ENCODE measurements at places on chromosomes 6 and 20. TPM values are rescaled to one million over a fixed set of nuclear protein-coding genes. Genes with fewer than 3 reads are reported as not detected.

GRCh38 chr20:50216543-50217206, 26.0 kb downstream of the CEBPB start:
- DNase-seq: no peak

DNA sequence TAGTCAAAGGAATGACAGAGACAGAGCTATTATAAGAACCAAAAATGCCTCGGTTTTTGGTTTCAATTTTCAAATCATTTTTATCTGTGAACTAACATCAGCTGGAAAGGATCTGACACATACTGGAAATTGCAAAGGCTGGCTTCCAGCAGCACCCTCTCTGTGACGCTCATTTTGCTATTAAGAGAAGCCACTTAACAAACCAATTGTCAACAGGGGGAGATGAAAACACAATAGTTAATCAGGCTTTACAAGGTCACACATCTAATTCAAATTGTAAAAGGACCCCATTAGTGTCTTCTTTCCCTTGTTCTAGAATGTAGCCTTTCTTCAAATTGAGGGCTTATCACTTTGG, 160.5 kb downstream of the TFAP2B start:
- DNase-seq: no peak

- DNase-seq: no peak
Observed at GRCh38 chr20:45448270-45448669, 21.3 kb upstream of the WFDC2 start.

DNA sequence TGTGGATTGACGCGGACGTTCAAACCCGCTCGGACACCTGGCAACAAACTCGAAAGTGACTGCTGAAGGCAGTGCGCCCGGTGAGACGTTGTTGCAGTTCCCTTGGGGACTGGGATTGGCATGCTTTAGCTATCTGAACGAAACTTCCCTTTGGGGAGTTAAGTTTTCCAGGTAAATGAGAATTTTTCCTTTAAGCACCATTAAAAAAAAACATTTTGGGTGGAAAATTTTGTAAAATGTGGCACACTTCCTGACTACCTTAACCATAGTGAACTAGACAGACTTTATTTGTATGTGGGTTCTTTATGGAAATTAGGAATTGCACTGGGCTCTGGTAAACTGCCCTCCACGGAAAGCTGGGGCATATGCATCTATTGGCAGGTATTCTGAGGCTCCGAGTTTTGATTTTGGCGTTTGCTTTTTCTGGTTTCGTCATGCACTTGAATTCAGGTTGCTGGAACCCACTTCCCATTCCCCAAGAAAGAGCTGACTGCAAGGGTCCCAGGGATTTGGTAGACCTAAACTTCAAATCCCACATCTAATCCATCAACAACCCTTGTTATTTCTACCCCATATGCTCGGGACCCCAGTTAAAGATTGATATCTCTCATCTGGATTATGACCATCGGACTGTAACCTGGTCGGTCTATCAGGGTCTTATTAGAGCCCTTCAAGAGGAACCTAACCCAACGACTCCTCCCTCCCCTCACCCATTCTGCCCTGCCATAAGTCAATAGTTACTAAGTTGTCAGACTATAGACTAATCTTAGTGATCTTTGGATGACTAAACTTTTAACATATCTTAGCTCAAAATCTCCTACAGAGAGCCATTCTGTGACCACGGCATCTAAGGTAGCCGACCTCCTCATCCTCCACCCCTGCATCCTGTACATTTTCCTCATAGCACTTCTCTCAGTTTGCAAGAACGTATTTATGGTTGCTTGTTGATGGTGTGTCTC, 800 bp upstream of the DYNLT1 start:
- DNase-seq: peak; percentile 51

- no peak for DNase-seq
Observed at GRCh38 chr6:63295553-63296194, 24.1 kb downstream of the LGSN start.

DAAM2 gene
- 1.3 TPM for total RNA-seq

DNA sequence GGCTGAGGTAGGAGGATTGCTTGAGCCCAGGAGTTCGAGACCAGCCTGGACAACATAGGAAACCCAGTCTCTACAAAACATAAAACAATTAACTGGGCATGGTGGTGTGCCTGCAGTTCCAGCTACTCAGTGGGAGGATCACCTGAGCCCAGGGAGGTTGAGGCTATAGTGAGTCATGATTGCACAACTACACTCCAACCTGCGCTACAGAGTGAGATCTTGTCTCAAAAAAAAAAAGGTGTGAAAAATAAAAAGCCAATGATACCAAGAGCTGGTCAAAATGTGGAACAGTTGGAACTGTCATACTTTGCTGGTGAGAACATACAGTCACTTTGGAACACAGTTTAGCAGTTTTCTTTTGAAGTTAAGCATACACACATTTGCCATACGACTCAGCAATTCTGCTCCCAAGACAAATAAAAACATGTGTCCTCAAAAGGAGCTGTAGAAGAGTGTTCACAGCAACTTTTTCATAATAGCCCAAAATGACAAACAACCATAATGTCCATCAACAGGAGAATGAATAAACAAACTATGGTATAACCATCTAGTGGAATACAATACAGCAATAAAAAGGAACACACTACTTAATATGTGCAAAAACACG, 21.6 kb upstream of the FKBP5 start:
- DNase-seq: peak; percentile 39

PMEPA1 gene
- total RNA-seq: 7.5 TPM

- no peak for DNase-seq
Observed at GRCh38 chr6:82987416-82987815, 78.2 kb downstream of the UBE3D start.

AKAP12 gene
- 28.4 TPM for total RNA-seq

DNA sequence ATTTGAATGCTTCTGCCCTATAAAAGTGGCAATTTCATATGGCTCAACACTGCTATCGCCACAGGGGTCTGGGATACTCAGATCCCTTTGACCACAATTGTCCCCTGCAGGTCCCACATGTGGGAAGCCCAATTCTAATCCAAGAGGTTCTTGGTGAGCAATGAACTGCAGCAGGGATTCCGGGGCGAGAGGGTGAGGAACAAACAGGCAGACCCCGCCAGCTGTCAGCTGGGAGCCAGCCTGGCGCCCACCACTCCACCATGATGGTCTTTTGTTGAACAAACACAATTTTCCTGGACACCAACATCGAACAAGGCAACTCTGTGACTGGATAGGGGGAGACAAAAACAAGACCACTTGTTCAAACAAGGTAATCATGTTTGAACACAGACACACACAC, 80.5 kb downstream of the TMEM242 start:
- DNase-seq: no peak

OPN5 gene
- not detected for total RNA-seq

ACSS1 gene
- 0.32 TPM for total RNA-seq

DNA sequence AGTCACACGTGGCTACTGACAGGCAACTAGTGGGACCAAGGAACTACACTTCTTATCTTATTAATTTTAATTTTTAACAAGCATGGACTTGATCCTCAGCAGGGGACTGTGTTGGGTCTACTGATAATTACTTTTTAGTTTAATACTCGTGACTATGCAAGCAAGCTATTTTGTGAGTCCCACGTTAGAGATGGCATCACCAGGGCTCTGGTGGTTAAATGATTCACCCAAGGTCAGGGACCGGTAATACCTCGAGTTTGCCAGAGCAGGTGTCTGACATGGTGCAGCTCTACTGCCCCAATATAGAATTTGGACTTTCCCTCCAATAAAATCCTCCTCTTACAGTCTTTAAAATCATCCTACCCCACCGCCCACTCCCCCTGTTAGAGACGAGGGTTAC, 98.6 kb upstream of the RIN2 start:
- peak; percentile 71 for DNase-seq

GRCh38 chr6:167538746-167539145, 213.9 kb downstream of the TTLL2 start:
- DNase-seq: no peak

GRCh38 chr6:119361209-119361608, 11.6 kb upstream of the MAN1A1 start:
- no peak for DNase-seq

GRCh38 chr20:46368902-46369268, 37.5 kb downstream of the ELMO2 start:
- peak; percentile 82 for DNase-seq

GRCh38 chr20:39429726-39430125, 467.6 kb downstream of the DHX35 start:
- peak; percentile 32 for DNase-seq

DNA sequence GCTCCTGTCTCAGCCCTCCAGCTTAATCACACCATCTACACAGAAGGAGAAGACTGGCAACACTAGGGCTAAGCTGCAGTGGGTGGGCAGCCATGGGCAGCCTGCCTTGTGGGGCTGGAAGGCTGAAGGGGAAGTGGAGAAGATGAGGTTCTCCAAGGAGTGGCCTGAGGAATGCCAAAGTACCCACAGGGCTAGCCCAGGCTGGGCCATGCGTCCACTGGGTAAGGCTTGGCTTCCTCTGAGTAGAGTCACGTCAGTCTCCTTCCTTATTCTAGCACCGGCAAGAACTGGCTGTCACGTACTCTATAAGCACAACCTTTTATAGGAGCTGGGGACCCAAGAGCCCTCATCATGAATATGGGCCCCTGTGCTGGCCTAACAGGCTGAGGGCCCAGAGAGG, 110.6 kb upstream of the SIRPA start:
- no peak for DNase-seq

DNA sequence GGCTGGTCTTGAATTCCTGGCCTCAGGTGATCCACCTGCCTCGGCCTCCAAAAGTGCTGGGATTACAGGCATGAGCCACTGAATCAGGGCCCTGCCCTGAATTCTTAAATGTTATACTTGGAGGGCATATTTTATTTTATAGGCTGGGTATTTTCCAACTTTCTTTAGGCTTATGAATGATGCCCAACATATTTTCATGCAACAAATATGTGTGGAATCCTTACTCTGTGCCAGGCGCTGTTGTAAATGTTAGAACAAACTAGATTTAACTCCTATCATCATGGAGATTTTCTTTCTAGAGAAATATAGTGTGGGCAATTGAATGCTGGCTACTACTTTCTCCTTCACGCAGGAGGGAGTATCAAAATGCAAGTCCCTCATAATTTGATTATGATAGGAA, 71.2 kb downstream of the SAMD5 start:
- no peak for DNase-seq

GRCh38 chr6:33705955-33706725, 5.4 kb downstream of the UQCC2 start:
- DNase-seq: no peak

- no peak for DNase-seq
Observed at GRCh38 chr6:70980727-70981126, 23.9 kb upstream of the B3GAT2 start.

DNA sequence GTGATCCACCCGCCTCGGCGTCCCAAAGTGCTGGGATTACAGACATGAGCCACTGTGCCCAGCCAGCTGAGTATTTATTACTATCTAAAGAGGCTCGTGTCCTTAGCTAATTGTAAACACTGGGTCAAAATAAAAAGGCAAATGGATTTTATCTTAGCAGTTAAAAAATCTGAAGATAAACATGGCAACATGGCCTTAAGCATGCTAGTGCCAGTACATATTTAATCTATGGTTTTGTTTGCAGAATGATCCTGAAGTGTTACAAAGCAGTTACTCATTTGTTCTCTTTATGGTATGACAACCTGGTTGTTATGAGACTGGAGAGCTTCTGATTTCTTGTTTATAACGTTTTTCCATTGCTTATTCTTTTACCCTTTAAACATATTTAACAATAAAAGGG, 3.9 kb upstream of the KIAA0408 start:
- DNase-seq: peak; percentile 13

PNISR gene
- 20.1 TPM for total RNA-seq

DNA sequence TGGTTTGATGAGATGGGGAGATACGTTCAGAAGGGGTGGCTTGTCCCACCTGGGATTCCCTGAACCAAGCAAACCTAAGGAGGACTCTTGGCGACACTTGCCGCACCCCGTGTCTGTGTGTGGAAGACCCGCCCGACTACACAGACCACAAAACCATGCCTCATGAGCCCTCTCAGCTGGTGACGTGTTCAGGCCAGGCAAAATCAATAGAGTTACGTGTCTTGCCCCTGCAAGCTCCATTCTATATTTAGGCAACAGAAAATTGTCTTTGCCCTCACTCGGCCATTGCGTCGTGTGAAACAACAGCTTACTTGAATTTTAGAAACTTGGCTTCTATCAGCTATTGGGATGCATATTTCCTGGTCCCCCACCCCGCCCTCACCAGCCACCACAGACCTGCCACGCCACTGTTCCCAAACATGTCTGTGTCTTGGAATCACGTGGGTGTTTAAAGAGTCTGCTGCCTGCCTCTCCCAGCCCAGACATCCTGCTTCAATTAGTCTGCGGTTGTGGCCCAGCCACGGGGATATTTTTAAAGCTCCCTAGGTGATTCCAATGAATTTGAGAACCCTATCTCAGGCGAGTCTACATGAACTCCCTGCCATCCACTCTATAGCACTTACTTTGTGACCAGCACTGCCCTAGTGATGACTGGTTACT, 279.2 kb upstream of the EXOC2 start:
- DNase-seq: peak; percentile 80

DNA sequence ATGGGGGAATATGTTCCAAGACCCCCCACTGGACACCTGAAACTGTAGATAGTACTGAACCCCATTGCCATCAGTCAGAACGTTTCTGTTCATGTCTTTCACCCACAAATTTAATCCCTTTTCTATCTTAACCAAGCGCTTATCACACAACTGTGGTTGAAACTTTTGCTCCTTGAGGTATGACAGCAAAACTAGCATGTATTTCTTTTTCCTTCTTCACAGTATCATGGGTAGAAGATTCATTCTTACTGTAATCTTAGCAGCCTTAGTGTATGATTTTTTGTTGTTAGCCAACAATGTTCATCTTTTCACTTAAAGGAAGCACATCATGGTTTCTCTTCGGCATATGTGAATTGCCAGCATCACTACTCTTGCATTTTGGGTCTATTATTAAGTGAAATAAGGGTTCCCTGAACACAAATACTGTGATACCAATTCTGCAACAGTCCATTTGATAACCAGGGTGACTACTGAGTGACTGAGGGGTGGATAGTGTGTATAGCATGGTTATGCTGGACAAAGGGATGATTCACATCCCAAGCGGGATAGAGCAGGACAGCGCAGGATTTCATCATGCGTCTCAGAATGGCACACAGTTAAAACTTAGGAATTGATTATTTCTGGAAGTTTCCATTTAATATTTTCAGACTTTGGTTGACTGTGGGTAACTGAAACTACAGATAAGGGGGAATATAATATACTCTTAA, 41.8 kb downstream of the KCNS1 start:
- DNase-seq: peak; percentile 79

DNA sequence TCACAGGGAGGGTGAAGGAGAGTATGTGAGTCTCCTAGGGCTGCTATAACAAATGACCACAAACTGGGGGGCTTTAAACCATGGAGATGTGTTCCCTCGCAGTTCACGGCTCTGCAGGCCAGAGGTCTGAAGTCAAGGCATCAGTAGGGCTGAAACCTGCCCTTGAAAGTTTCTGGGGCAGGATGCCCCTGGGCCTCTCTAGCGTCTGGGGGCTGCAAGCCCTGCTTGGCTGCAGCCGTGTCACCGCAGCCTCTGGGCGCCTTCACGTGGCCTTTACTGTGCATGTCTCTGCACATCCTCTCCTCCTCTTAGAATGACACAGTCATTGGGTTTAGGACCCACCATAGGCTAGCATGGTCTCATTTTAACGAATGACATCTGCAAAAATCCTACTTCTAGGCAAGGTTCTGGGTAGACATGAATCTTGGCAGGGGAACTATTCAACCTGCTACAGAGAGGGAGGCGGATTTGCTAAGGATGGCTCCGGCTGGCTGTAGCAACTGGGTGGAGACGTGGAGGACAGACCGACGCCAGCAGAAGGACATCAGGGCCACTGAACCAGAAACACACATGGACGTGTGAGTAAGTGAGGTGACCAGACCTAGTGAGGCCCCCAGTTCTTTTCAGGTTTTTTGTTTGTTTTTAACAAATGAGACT, 58.6 kb downstream of the PHACTR3 start:
- DNase-seq: no peak

- peak; percentile 52 for DNase-seq
Observed at GRCh38 chr6:56913285-56914074, 41.4 kb upstream of the BEND6 start.

PPIL6 gene
- 2.1 TPM for total RNA-seq

Measured in M059J (cell line).